ENCODE measurements at places on chromosomes 11 and 22.

GRCh38 chr11:43507171-43507570 lies 148.5 kb downstream of the TTC17 start:
- DNase-seq = no peak

- no peak for DNase-seq
Measured at GRCh38 chr11:1194977-1195681, 27.7 kb upstream of the MUC5B start.

DNA sequence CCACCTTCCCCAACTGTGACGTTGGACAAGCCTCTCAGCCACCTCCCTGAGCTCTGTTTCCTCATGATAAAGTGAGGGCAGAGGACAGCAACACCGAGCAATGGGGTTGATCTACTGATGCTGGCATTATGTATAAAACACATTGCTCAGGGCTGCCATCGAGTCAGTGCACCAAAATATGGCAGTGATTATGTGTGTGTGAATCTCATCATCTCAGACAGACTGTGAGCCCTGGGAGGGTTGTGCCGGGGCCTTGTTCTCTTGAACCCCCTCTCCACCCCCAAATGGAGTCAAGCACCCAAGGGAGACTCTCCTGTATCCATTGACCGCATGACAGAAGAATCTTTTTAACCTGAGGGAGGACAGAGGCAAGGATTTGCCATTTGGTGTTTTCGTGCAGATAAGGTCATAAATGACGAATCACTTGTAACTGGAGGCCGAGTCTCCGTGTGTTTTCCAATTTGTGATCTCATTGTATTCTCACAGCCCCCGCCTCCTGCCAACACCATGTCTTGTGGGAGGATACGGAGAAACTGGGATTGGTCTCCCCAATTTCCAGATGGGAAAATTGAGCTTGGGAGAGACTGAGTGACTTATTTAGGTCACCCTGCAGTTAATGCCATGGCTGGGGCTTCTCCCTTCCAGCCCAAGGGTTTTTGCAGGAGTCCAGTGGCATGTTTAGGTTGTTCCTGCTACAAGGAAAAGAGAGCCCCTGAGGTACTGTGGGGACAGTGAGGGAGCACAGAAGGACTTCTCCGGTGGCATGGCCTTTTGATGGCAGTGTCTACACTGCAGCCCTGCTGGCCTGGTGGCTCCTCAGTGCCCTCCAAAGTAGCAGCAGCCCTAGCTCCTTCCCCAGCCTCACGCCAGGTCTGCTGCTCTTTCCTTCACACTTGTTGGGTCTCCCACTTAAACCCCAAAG lies 52.4 kb downstream of the CHRDL2 start:
- DNase-seq = no peak

- DNase-seq = peak; percentile 87
Measured at GRCh38 chr11:131712897-131713296, 342.5 kb downstream of the NTM start.

DNA sequence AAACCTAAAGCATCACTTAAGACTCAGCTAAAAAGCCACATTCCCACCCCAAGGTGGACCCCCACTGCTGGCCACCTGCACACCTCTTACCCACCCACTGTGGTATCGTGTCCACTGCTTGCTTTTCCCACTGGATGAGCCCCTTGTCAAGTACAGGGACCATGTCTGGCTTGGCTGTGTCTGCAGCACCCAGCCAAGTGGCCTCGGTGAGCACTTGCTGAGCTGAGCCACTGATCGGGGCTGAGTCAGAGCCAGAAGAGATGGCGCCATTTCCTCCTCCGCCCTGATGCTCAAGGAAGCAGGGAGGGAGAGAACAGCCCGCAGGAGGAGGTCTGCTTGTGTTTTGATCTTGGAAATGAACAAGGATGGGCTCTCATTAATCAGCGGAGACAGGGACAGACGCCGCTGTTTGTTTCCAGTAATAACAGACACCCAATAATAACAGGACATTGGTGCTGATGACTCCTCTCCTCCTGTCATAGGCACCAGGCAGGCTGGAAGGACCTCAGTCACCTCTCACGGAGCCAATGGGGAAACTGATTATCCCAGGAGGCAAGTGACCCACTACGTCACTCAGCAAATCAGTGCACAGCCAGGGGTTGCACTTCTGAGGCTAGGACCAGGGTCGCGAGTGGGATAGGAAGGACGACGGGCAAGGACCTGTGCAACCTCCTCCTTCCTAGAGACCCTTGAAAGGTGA lies 85.2 kb upstream of the RTL6 start:
- DNase-seq = no peak
